ENCODE measurements at places on chromosomes 1 and 21.

DNA sequence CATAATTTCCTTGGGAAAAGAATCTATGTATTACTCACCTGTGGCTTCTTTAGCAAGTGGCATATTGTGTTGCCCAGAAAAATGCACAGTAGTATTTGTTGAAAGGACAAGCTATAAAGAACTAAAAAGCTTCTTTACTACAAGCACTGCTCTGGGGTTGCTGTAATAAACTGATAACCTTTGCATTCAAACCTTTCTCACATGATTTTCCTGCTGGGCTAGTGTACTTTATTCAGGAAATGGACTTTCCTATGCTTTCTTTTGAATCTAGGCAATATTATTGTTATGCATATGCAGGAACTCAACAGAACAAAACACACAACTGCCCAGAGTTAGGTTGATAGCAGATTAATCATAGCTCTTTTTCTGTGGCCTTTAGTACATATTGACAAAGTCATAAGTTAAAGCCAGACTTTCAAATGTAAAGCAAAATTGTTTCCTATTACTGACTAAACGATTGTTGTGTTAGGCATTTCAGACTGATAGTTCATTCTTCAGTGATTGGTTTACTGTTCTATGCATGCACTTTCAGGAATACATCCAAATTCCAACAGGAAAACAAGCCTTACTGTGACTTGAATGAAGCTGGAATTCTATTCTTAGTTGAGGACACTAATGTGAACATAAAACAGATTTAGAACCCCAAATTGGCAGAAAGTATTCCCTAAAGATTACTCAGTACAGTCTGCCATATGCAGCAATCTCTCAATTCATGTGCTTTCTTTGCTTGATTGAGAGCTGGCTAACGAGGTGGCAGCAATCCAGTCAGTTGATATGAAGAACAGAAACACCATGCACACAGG lies 564.3 kb upstream of the NEGR1 start:
- DNase-seq: no peak

- no peak for DNase-seq
These were observed 20.5 kb upstream of the PARP1 start for GRCh38 chr1:226428348-226428747.

DNA sequence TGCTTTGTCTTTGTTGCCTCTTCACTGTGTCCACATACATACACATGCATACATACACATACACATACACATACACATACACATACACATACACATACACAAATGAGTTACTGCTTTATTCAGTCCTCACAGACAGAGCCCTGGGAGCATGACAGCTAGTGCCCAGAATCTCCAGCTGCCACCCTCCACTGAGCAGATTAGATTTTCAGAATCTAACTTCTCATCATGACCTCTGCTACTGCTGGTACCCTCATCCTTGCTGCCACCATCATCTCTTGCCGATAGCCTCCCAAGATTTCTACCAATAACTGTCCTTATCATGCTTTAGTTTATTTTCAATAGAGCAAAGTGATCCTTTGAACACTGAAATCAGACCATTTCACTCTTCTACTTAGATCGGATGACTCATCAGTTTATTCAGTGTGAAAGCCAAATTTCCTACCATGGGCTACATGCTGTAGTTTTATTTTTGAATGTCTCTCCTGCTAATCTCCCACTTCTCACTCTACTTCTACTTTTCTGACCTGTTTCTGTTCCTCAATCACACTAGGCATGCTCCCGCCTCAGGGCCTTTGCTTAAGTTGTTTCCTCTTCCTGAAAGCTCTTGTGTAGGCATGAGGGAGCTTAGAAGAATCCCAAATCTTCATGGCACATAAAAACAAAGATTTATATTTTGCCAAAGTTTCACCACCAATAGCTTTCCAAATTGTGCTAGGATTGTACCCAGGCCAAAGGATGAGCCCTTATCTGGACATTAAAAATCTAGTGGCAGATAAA lies 43.0 kb downstream of the ATP6V1G3 start:
- DNase-seq: no peak

DNA sequence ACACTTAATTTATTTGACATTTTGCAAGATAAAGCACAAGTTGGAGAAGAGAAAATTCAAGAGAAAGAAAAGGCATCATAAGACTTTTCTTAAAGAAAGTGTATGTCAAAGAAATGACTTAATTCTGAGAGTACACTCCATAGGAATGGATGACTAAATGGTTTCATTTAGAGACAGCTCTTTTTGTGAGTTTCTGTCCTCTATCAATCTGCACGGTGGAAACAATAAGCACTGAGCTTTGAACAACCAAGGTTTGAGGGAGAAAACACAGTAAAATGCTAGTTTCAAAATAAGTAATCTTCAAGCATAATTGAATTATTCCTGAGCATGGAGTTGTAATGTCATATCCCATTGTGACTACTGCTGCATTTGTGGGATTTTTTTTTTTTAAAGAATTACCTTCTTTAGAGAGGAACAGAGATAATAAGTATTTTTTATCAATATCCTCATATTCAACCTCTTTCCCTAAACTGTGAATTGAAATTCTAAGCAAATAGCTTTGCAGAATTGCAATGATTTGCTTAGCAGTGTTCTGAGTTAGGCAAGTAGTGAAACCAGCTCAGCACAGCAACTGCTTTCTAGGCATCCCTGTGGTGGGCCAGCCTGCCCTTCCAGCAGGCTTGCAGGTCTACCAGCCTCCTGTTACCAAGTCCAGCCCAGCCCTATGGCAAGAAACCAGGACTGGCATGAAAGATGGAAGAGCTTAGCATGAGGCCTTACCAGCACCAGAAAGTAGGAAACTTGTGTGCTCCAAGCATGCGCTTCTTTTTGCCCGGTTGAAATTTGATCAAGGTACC lies 38.2 kb downstream of the KCNJ6 start:
- DNase-seq: no peak

GRCh38 chr21:26137379-26138060 lies 33.0 kb downstream of the APP start:
- DNase-seq: no peak

DNA sequence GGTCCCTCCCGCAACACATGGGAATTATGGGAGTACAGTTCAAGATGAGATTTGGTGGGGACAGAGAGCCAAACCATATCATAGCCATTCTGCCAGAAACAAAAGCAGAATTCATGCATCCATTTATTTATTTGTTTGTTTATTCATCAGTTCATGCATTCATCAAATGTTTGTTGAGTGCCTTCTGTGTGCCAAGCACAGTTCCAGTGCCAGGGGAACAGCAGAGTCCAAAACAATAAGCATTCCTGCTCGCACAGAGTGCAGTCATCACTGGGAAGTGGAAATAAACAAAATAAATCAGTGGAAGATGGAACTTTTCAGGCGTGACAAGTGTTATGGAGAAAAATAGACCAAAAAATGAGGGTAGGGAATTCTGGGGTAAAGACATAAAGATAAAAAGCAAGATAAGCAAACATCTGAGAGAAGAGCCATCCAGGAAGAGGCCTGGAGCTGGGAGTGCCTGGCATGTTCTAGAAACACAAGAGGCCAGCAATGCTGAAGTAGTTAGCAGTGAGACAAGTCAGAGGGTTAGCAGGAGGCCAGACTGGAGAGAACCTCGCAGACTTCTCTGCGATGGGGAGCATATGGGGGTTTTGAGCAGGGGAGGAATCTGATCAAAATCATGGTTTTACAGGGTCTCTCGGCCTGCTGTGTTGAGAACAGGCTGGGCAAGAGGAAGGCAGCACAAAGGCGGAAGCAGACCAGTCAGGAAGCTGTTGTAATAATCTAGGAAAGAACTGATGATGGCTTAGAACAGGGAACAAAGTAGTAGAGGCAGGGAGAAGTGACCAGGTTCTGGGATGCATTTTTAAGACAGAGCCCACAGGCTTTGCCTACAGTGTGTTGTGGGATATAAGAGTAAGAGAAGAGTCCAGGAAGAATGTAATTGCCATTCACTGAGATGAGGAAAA lies 113.2 kb downstream of the GLUL start:
- DNase-seq: no peak

DNA sequence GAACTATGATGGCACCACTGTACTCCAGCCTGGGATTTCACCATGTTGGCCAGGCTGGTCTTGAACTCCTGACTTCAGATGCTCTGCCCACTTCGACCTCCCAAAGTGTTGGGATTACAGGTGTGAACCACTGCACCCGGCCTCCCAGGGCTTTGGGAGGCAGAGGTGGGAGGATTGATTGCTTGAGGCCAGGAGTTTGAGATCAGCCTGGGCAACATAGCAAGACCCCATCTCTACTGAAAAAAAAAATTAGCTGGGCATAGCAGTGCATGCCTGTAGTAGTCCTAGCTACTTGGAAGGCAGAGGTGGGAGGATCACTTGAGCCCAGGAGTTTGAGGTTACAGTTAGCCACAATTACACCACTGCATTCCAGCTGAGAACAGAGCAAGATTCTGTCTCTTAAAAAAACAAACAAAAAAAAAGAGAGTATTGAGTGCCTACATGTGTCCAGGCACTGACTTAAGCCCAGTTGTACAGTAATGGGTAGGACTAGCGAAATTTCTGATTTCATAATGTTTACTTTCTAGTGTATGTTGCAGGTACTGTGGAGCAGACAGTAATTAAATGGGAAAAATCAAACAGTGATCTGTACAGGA lies 4.2 kb downstream of the MANEAL start:
- no peak for DNase-seq

DNA sequence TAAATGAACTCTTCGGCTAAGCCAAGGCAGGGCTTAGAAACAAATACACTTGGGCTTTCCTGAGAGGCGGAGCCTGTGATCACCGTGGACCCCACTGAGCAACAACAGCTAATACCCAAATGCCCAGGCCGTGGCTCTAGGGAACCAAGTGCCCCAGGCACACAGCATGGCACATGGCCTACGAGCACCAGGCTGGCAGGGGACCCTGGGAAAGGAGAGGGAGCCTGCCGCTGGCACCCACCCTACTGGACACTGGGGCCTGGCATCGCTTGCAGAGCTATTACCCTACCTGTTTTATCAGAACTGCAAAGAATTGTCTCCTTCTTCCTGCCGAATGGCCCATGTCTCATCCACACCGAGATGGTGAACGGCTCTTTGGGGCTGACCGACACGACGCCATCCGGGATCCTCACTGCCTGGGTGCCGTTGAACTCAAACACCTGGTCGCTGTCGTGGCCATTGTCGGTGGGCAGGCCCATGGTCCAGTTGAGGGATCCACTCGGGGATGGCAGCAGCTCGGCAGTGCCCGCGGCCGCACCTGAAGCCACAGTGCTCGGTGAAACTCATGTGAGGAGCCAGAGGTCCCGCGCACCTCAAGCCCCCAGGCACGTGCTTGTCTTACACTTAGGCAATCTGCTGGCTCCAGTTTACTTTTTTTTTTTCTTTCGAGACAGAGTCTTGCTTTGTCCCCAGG lies 79.5 kb downstream of the CLSTN1 start:
- no peak for DNase-seq

GRCh38 chr1:89198491-89199072 lies at the start of gene GBP4:
Gene GBP4 (minus strand): TSS chr1:89198942. CDS start chr1:89198834, 108 bp downstream.
- no peak for DNase-seq

DNA sequence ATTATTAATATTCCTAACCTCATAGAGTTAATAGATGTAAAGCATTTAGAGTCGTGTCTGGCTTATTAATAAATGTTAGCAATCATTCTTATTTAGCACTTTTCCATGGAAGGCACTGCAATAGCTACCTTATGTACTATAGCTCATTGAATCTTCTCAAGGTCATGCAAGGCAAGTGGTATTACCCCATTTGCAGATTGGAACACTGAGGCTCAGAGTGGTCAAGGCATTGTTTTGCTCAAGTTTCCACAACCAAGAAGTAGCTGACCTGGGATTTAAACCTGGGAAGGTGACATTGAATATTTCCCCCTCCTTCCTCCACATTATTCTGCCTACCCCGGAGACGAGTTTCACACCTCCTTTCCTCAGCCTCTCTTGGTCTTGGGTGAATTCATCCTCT lies 37.8 kb upstream of the EYA3 start:
- no peak for DNase-seq

- DNase-seq: no peak
These were observed 23.4 kb downstream of the PODN start for GRCh38 chr1:53085405-53085804.

DNA sequence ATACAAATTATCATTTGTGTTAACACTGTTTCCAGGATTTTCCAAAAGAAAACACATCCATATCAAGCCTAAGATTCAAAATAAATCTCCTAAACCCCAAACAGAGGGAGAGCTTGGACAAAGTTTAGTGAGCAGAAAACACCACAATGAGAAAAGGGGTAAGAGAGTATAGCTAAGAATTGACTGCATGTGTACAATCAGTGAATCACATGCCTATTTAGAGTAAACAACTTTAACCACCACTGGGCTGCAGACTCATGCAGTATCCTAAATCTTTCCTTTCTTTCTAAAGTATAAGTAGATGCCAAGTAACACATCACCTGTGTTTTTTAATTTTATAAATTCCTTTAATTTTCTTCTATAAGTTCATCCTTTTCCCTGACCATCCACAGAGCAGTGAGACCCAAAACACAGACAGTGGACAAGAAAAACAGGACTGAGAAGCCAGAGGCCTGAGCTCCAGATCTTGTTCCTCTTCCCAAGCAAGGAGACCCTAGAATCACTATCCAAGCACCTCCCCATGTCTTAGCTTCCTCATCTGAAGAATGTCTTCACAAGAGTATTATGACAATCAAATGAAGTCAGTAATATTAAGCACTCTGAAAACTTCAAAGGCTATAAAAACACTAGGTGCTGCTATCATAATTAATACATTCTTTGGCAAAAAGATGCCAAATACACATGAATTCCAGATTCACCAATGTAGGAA lies 93.1 kb downstream of the VAV3 start:
- DNase-seq: no peak

- DNase-seq: no peak
These were observed 33.8 kb downstream of the RSPH1 start for GRCh38 chr21:42461881-42462877.

DNA sequence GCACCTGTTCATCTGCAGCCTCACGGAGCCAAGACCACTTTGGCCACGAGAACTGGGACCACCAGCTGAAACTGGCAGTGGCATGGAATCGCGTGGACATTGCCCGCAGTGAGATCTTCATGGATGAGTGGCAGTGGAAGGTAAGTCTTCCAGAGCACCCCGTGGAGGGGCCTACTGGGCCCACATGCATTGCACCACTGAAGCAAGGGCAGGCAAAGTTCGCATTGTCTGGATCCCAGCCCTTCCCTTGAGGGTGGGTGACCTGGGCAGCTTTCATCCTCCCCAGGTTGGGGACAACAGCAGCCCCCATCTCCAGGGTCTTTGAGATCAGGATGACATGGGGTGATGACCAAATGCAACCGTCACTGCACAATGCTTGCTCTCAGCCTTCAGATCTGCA lies 37.5 kb downstream of the TRPM2 start:
- DNase-seq: no peak

DNA sequence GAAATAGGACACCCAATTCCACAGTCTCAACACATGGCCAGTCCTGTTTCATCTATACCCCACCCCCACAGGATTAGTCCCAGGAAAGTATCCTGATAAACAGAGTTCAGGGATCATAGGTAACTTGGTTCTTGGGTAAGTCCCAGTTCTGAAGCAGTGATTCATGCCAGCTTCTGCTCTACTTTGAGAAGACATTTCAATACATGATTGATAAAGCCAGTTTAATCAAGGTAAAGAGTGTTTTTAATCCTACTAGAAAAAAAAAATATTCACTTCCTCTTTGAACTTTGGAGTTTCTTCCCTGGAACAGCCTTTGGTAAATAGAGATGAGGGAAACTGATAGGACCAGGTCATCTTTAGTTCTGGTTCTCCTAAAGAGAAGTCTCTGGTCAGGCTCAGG lies 142.4 kb downstream of the TLR5 start:
- DNase-seq: no peak

Measured in HFF-Myc (cell line).